Activated CD4-positive, CD25-positive, alpha-beta regulatory T cell (primary cell): ENCODE measurements at places on chromosomes 4 and X.

DNA sequence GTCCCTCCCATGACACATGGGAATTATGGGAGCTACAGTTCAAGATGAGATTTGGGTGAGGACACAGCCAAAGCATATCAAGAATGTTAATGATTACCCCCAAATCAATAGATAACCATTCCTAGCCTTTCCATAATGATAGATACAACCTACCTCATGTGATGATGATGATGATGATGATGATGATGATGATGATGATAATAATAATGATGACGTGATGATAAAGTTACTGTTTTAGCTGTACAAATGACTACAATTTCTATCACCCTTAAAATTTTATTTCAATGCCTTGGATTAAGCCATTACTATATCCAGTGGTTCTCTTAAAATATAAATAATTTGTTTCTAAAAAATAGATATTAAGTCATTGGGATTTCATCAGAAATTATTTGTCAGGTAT is 55.2 kb upstream of the NLGN4X start:
- no peak for DNase-seq

DNA sequence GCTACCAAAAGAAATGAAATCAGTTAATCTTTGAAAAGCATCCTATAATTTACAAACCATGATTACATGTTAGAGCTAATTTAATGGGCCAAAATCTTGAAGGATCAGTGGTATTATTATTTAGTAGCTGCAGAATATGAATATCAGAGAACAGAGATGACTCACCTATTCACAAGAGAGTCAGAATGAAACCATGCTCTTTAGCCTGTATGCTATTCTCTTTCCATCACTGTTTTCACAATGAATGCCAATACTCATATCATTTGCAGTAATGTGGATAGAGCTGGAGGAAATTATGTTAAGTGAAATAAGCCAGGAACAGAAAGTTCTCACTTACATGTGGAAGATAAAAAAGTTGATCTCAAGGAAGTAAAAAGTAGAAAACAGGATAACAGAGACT is 414.1 kb downstream of the CENPC start:
- no peak for DNase-seq

DNA sequence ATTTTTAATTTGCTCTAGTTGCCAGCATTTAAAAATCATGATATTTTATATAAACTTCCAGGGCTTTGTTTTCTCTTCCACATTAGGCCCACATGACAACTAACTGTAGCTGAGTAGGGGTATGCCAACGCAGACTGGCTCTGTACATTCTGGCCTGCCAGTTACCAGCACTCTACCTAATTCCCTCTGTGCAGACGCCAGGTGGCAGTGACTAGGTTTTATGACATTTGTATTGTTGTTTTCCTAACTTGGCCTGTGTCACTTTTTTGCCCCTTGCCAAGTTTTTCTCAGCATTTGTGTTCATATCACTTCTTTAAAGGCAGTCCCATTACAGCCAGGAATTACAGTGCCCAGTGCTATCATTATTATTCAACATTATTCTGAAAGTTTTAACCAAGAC is 347.5 kb downstream of the NKX6-1 start:
- no peak for DNase-seq

DNA sequence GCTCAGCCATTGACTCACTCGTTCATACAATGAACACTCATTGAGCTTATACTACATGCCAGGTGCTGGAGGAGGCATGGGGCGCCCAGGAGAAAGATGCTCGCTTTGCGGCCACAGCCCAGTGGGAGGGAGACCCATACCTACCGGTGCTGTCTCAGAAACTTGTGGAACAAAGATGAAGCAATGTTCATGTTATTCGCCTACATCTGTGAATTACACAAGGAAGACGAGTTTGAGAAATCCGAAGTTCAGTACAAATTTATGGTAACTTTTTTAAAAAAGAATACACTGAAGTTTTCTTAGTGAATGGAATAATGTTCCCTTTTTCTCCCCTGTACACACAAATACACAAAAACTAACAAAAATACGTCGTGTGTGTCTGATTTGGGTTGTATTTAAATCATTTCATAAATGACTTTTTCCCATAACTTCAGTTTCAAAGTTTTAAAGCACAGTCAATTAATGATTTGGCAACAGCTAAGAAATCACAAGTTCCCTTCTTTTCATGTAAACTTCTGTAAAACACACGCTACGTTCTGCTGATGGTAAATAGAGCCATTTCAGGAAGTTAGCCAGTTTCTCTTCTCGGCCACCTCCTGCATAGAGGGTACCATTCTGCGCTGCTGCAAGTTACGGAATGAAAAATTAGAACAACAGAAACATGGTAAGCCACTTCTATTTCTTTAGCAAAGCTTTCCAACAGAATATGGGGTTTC is at the start of gene TLR8:
TLR8 (plus strand) TSS at position 575 of the 716 bp plus-strand sequence; CDS start at position 662, 87 bp downstream.
- no peak for DNase-seq

- DNase-seq: no peak
These were observed 212.5 kb downstream of the GC start for GRCh38 chr4:71571346-71571745.
